Ovary (tissue), 10 donors: ENCODE measurements at places on chromosomes 7 and 10. TPM values are rescaled to one million over a fixed set of nuclear protein-coding genes. Genes with fewer than 3 reads are reported as not detected.

DNA sequence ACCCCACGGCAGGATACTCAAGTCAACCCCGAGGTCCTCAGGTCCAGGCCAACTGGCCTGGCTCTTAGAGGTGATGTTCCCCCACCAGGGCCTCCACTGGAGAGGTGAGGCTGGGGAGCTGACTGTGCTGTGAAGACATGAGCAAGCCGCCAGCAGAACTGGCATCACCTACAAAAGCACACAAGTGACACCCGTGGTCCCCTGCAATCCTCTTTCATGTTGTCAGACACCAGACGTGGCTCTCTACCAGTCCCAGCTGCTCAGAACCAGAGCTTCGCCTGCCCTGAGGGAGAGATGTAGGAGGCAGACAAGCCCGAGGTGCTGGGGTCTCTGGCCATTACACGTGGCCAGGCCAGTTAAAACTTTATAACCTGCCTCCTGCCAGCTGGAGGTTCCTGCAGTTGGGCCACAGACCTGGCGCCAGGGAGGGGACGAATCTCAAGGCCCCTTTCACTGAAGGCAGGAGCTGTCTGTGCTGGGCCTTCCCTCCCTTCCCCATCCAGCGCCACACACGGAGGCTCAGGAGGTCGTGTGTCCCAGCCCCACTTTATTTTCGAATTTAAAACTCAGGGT, 2.2 kb downstream of the COMTD1 start:
- H3K4me3 ChIP-seq: no peak overlapping the region
- peak overlapping the region; percentile 59 for H3K27ac ChIP-seq
- H3K4me1 ChIP-seq: peaks cover 5% of the 10 kb centered on the region
- H3K27me3 ChIP-seq: no peaks in the 10 kb centered on the region

The HYAL4 gene
- not detected for total RNA-seq

- no peaks in the 10 kb centered on the region for H3K36me3 ChIP-seq
- H3K27me3 ChIP-seq: no peaks in the 10 kb centered on the region
- DNase-seq: no peak
- H3K4me1 ChIP-seq: no peaks in the 10 kb centered on the region
- H3K27ac ChIP-seq: no peak overlapping the region
Observed at GRCh38 chr7:3918576-3918975, 617.5 kb downstream of the SDK1 start.

The CHST15 gene
- 52.5 TPM for total RNA-seq

- H3K36me3 ChIP-seq: no peaks in the 10 kb centered on the region
- no peak overlapping the region for H3K4me3 ChIP-seq
- no peak for DNase-seq
- H3K27me3 ChIP-seq: no peaks in the 10 kb centered on the region
Observed at GRCh38 chr7:70459546-70459945, 672.4 kb upstream of the GALNT17 start.

The GPR37 gene
- total RNA-seq: 0.43 TPM

GRCh38 chr7:25244254-25245033, 16.2 kb upstream of the NPVF start:
- no peak for DNase-seq
- H3K27me3 ChIP-seq: no peaks in the 10 kb centered on the region
- H3K4me3 ChIP-seq: no peak overlapping the region
- no peak overlapping the region for H3K27ac ChIP-seq
- peaks cover 4% of the 10 kb centered on the region for H3K4me1 ChIP-seq

GRCh38 chr10:80700760-80701444, 163.2 kb downstream of the SH2D4B start:
- H3K36me3 ChIP-seq: no peaks in the 10 kb centered on the region
- DNase-seq: no peak
- no peaks in the 10 kb centered on the region for H3K4me1 ChIP-seq
- H3K27me3 ChIP-seq: no peaks in the 10 kb centered on the region
- H3K4me3 ChIP-seq: no peak overlapping the region

GRCh38 chr10:49367600-49367999, 28.3 kb downstream of the DRGX start:
- H3K27me3 ChIP-seq: no peaks in the 10 kb centered on the region
- no peak overlapping the region for H3K27ac ChIP-seq

The CACNB2 gene
- total RNA-seq: 16.0 TPM

DNA sequence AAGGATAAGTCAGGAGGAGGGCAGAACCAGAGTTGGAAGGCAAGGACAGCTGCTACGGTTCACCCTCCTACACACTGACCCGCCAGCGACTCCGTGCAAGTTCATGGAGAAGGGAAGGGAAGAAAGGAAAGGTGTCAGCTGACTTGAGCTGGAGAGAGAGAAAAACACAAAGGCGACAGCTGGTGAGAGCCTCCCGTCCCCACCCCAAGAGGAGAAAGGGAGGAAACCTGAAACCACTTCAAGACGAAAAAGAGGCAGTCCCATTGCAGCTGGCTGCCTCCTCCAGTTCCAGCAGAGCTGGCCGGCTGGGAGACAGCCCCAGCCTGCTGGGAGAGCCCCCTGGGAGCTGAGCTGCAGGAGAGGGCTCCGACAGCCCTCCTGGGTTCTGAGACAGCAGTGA, 75.2 kb downstream of the PARD3 start:
- H3K27ac ChIP-seq: peak overlapping the region; percentile 75
- H3K4me1 ChIP-seq: peaks cover 17% of the 10 kb centered on the region
- H3K27me3 ChIP-seq: no peaks in the 10 kb centered on the region
- no peaks in the 10 kb centered on the region for H3K36me3 ChIP-seq

The TUBGCP2 gene
- total RNA-seq: 56.4 TPM

- H3K36me3 ChIP-seq: no peaks in the 10 kb centered on the region
- DNase-seq: no peak
- no peak overlapping the region for H3K4me3 ChIP-seq
- H3K27me3 ChIP-seq: no peaks in the 10 kb centered on the region
- H3K4me1 ChIP-seq: peaks cover 6% of the 10 kb centered on the region
Observed at GRCh38 chr10:576130-576465, 113.4 kb downstream of the DIP2C start.

The SFMBT2 gene
- total RNA-seq: 28.1 TPM
